ENCODE measurements at places on chromosomes 1 and 21.

GRCh38 chr1:3350506-3351261, 103.8 kb upstream of the ARHGEF16 start:
- DNase-seq: no peak

GRCh38 chr1:32151319-32151787, 28.1 kb upstream of the TXLNA start:
- no peak for DNase-seq

DNA sequence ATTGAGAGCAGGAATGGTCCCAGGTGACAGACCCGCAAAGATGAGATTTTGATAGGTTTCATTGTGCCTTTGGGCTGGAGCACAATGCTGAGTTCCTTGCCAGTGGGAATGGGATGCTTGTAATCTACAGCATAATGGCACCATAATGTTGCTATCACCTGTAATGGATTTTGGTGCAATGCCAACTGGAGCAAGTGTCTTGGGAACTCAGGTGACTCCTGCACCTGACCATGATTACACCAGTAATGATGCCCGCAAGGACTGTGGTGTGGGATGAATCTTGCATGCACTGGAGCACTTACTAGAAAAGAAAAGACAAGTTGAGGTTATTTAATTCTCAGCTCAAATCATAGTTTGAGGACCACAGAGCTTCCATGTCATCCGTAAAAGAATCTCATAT, 96.7 kb downstream of the PTPRU start:
- no peak for DNase-seq

DNA sequence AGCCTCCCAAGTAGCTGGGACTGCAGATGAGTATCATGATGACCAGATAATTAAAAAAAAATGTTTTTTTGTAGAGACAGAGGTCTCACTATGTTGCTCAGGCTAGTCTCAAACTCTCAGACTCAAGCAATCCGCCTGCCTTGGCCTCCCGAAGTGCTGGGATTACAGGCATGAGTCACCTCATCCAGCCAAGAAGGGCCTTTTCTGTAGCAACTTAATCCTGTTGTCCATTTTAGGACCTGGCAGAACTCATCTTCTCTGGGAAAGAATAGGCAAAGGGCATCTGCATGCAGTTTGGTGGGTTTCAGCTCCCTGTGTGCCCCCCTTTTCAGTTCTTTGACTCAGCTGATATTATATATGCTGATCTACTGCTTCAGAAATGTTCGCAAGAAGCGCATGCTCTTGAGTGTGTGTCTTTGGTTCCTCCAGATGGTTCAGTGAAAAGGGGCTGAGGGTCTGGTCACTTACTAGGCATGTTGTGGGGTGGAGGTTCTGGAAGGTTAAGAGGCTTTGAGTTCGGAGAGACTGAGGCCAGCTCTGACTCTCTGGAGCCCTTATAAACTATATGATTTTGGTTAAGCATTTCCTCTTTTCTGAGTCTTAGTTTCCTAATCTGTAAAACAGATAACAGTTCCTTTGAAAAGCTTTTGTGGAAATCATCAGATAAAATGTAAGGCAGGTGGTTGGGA, 19.4 kb upstream of the SRSF4 start:
- DNase-seq: no peak

DNA sequence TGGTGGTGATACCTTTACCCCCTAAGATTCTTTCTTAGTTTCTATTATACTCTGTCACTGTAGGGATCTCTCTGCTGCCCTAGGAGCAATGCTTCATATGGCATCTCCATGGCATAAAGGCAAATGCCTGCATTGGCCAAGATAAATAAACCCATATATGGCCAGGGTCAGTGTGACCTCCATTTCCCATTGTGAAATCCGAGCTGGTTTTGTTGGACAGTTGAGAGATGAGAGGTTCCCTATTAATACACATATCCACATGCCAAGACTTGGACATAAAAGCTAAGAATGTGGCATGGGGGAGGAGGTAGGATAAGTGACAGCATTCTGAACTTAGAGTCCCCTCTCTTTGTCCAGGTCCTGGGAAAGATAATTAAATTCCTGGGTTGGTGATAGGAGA, 1.4 kb downstream of the TPM3 start:
- no peak for DNase-seq

DNA sequence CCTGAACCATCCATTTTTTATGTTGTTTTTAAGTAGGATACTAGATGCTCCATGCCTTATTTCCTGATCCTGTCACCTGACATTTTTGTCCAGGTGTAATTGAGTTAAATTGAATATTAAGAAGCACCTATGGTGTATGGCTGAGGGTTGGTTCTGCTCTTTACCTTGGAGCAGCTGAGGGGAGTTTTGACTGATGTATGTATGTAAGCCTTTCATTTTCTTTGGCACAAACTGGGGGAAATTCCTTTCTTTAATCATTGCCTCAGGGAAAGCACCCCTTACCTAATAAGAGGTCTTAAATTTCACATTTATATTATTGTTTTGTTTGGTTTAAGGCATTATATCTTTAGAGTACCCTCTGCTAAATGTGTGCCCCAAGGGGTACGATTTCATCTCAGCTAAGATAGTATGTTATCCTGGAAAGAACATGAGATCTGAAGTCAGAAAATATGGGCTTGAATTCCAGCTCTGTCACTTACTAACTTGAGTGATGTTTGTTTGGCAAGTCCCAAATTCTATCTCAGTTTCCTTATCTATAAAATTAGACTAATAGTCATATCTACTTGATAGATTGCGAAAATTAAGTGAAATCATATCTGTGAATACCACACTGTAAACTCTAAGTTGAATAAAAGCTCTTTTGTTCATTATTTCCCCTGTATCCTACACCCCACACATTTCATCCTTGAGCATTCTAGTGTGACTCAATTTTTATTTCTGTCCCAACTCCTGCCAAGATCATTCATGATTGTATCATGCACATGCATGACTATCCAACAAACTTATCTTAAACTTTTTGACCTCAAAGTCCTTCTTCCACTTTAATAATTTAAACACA, 57.7 kb upstream of the NUF2 start:
- DNase-seq: no peak

DNA sequence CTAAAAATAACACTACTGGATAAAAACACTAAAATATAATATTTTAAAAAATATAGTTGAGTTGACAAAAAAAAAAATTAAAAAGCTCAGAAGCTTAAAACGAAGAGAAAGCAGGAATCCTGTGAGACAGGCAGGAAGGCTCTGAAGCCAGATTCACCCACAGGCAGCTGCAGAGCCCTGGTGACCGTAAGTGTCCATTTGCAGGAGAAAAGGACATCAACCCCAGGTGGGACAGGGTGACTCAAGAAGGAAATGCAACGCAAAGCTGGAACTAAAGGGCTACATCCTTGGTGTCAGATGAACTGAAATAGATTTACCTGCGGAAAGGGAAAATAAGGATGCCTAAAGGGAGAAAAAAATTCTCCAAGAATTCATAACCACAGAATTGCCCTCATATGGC, 46.8 kb downstream of the USP24 start:
- no peak for DNase-seq

All from HCT116 (cell line).